Upper lobe of right lung (tissue), 1 donor: ENCODE measurements at places on chromosomes 4 and X. TPM values are rescaled to one million over a fixed set of nuclear protein-coding genes. Genes with fewer than 3 reads are reported as not detected.

GRCh38 chrX:111170017-111170416 is 74.0 kb downstream of the PAK3 start:
- DNase-seq: no peak

DNA sequence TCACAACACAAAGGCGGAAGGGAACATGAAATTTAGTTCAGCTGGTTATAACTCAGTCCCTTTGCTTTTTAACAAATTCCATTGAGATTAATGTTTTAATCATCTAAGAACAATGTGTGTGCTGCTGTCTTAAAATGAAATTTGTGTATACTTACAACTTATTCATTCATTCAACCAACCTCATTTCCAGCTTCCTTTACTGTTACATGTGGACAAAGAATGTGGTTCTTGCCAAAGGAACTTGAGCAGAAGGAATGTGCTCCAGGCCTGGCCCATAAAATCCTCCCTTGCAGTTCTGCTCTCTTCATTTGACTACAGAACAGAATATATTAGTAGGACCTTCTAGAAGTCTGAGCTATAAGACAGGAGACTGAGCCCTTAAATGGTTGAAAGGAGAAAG is 176.8 kb upstream of the GLRA2 start:
- no peak for DNase-seq

- no peak for DNase-seq
Observed at GRCh38 chrX:72299891-72300630, 5.7 kb downstream of the CITED1 start.

DNA sequence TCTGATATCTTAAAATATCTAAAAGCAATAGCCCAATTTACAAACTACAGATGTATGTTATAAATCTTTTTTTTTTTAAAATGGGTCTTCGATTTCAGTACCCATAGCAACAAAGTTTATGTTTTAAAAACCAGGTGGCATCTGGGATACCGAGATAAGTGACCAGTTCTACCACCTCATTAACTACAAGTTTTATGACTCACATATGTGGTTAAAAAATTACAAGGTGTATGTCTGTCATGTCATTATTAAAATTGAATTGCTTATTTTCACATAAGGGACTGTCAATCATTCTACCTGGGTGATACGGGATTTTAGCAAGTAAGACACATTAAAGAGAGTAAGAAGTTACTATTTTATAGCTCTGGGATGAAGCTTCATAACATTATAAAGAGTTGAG is 192.0 kb upstream of the ETNPPL start:
- no peak for DNase-seq

- DNase-seq: no peak
Observed at GRCh38 chr4:40562208-40562607, 67.5 kb downstream of the RBM47 start.

RADX gene
- total RNA-seq: 2.4 TPM

DNA sequence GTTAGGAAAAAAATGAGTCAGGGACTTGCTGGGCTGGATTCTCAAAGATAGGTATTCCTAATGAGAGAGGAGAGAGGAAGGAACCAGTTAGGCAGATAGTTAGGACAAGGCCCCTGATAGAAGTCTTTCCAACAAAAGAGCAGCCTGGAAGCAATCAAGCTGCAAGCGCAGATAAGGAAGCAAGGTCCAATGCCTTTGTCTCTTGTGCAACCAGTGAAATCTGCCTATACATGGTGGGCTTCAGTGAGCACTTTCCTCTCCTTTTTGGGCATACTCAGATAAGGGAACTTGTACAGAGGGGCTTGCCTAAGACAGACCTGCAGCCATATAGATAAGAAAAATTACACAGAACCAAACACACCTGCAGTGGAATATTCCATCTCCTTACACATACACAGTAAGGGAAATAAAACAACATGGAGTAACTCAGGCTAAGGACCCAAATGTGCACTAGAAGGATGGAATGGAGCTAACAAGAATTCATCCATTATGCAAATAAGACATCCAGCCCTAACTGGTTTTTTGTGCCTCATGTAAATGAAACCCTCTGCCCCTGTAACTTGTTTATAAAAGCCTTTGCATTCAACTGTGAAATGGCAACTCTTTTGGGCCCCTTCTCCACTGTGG is 68.8 kb downstream of the PCDH18 start:
- no peak for DNase-seq
